NCI-H748 treated with DMSO at 0.1 percent for 48 hours (cell line): ENCODE measurements at places on chromosomes 7 and 10.

GRCh38 chr10:133058331-133059092 lies 29.2 kb upstream of the ADGRA1 start:
- DNase-seq: no peak

DNA sequence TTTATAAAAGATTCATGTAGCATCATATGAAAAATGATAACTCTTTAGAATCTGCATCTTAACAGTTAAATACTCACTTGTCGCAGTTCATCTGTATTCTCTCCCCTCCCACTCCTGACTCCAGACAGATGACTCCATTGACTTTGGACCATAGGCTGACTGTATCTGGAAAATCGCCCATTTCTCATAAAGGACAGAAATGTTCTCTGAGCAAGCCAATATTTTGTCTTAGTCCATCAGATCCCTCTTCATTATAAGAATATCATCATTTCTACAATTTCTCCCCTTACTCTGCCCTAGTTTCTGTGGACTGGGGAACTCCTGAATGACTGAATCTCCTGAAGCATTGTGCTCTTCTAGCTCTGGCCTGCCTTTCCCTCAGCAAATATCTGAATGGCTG lies 125.4 kb downstream of the SEMA3D start:
- no peak for DNase-seq

DNA sequence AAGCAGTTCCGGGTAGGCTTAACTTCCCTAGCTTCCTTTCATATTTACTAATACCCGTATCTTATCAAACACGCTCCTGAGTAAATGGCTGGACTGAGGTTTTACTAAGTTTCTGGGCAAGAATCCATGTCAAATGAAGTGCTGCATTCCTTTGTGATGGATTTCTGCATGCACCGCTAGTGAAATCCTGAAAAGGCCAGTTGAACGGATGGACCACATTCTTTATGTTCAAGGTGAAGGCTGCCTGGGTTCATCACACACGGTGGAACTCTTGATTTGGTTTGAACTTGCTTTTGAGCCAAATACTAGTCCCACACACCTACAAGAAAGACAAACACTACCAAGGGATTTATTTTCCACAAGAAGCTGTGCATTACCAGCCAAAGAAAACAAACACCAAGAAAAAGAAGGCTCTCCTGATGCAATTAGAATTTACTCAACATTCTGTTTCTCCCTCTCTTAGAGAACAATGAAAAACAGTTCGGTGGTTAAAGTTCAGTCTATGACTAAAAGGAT lies 255.0 kb upstream of the SEMA3C start:
- DNase-seq: no peak

DNA sequence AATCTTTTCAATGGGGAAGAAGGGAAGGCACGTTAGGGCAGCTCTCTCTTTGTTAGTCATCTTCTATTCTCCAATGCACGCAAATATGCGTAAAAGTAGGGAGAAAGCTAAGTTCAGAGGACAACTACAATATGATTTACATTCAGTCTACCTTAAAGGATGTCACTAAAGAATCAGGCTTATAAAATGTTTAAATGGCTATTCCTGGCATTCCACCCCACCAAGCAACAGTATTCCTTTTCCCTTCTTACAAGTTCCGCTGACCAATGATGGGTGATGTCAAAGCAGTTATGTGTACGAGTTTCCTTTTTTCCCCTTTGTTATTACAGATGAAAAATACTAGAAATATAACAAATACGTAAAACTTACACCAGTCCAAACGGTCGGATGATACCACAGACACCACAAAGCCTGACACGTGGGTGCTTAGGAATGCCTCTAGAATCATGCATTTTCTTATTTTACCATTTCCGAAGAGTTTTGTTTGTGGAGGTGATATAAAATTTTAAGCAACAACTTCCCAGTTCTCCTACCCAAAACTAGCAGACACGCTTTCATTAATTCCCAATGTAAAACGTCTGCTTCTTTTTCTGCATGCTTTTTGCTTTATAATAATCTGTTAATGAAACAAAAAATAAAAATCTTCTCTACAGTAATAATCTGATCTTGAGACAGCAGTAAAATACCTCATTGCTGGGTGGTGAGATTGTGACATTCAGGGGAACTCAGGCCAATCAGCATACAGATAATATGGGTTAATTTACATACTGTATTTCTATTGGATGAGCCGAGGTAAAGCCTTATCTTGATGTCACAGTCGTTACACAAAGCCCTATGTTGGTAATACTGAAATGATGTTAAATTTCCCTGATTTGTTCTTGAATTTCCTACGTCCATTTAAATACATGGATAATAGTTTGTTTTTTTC lies 708 bp upstream of the GPR85 start:
- DNase-seq: peak; percentile 83

DNA sequence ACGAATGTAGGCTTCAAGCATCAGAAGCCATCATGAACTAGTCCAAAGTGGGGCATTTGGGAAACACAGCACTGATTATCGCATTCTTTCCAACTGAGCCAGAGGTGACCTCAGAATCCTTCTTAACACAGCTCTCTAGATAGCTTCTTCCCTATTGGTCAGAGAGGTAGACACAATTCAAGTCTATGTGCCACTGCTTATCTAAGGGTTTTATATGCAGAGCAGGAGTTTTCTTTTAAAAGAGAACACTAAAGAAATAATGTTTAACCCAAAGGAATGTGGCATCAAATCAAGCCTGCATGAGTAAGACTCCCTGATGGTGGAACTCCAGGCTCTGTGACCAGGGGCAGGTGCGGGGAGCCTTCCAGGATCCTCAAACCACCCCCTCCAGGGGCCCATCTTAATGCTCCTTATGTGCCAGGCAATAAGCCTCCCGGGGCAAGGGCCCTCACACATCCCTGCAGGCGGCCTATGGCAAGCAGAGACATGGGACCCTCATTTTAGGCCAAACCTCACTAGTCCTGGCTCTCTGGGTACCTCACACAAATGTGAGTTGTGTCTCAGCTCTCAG lies 13.8 kb downstream of the HSPA12A start:
- DNase-seq: no peak

- no peak for DNase-seq
Observed at GRCh38 chr7:55033236-55033846, 14.5 kb downstream of the EGFR start.

DNA sequence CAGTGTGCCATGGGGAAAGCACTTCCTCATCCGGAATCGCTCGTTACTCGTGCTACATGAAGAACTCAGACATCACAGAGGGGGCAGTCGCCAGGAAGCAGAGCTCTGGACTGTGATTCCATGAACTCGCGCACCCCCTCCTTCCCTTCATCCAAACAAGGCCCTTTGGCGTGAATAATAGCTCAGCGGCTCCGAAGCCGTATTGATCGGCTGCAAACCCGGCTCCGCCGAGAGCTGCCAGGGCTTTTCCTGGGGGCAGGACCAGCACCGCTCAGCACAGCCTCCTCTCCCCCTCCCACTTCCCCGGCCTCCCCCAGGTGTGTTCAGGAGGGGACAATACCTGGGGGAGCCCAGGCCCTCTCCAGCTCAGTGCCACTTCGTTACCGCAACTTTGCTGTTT lies 129.0 kb upstream of the TCF7L2 start:
- no peak for DNase-seq

GRCh38 chr10:60382946-60383681 lies 6.6 kb downstream of the ANK3 start:
- DNase-seq: no peak

GRCh38 chr10:19579761-19580545 lies 236.3 kb upstream of the PLXDC2 start:
- DNase-seq: no peak

GRCh38 chr10:33287112-33287511 lies 47.4 kb downstream of the NRP1 start:
- peak; percentile 20 for DNase-seq

- no peak for DNase-seq
Observed at GRCh38 chr10:64630534-64630933, 1109.3 kb downstream of the REEP3 start.
